ENCODE measurements at places on chromosomes 13 and 19. TPM values are rescaled to one million over a fixed set of nuclear protein-coding genes. Genes with fewer than 3 reads are reported as not detected.

GRCh38 chr19:40055049-40055448 lies 982 bp downstream of the ZNF780B start:
- DNase-seq = no peak

DNA sequence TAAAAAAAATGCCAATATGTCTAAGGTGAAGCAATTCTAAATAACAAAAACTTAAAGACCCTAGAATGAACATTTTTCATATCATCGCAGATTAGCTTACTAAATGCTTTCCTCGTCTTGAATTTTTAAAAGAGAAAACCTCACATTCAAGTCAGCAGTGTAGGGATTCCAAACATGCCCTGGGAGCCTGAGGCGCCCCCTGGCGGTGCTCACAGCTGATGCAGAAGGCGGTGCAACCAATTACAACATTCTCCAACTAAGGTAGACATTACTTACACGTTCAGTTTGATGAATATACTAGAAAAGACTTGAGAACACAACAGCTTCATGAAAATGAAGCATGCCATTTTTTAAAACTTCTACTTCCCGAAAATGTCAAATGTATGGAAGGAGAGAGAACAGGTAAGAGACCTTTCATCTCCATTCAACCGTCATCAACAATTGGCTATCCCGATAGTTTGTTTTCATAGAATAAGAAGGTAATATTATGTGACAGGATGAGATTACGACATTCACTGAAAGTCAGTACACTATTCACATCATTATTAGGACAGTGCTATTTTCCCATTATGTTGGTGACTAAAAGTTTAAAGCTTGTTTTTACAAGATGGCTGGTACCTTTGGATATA lies 304.4 kb downstream of the DCLK1 start:
- no peak for DNase-seq

GRCh38 chr19:3682741-3683404 lies 17.4 kb downstream of the PIP5K1C start:
- DNase-seq = peak; percentile 67

- peak; percentile 47 for DNase-seq
Observed at GRCh38 chr13:24187185-24187584, 26.7 kb downstream of the SPATA13 start.

The SIX5 gene
- total RNA-seq = 24.8 TPM

- no peak for DNase-seq
Observed at GRCh38 chr13:113105032-113105920, at the start of gene F7. TSS of gene F7 (plus strand) at chr13:113105791. CDS start at chr13:113105842, 51 bp downstream.

- DNase-seq = no peak
Observed at GRCh38 chr13:41985788-41986508, 25.0 kb upstream of the VWA8 start.

DNA sequence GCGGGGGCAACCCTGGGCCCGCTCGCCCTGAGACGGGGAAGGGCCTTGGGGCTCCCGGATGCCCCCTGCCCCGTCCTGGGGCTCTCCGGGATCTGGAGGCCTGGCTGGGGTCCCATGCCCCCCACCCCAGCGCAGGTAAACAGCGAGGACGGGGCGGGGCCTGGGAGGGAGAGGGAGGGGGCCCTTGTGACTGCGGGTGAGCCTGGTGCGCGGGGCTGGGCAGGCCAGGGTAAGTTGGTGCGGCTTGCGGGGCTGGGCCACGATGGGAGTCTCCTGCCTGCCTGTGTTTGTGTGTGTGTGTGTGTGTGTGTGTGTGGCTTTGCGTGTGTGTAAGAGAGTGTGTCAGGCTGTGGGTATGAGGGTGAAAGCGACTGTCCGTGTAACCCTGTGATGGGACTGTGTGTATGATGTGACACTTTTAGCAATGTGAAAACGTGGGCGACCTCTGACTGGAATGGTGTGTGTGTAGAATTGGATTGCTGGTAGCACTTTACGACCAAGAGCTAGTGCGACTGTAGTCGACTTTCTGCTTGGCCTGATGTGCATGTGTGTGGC lies 426 bp downstream of the KLC3 start:
- no peak for DNase-seq

DNA sequence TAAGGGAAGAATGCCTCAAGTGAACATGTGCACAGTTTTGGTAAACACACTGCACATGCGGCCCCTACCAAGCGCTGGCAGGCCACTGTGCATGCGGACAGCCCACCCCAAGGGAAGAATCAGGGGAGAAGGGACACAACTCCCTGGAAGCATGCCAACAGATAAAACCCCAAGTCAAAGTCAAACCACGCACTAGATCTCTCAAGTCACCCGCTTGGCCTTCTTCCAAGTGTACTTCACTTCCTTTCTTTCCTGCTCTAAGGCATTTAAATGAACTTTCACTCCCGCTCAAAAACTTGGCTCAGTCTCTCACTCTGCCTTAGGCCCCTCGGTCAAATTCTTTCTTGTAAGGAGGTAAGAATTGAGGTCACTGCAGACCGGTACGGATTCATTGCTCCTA lies 4.6 kb upstream of the RFXAP start:
- DNase-seq = no peak

All from astrocyte (in vitro differentiated cells and primary cell).